Activated CD8-positive, alpha-beta memory T cell treated with anti-CD3 and anti-CD28 coated beads for 4 hours (primary cell): ENCODE measurements at places on chromosomes 4 and X.

GRCh38 chrX:28205905-28206304, 224.7 kb upstream of the DCAF8L1 start:
- no peak for DNase-seq

DNA sequence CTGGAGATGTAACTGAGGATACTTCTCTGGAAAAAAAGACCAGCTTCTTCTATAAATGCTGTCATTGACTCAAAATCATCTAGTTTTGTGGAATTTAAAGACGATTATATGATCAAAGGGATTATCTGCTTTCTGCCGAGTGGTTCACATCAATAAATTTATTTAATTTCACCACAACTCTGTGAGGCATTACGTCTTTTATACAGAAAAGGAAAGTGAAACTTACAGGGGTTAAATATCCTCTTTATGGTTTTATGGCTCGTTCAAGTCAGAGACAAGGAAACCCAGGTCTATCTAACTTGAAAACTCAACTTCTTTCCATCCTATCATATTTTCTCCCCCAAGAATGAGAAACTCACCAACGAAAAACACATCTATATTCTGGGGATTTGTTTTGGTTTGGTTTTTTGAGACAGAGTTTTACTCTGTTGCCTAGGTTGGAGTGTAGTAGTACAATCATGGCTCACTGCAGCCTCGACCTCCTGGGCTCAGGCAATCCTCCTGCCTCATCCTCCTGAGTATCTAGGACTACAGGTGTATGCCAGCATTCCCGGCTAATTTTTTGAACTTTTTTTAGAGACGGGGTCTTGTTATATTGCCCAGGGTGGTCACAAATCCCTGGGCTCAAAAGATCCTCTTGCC, 377.9 kb upstream of the EMCN start:
- no peak for DNase-seq

DNA sequence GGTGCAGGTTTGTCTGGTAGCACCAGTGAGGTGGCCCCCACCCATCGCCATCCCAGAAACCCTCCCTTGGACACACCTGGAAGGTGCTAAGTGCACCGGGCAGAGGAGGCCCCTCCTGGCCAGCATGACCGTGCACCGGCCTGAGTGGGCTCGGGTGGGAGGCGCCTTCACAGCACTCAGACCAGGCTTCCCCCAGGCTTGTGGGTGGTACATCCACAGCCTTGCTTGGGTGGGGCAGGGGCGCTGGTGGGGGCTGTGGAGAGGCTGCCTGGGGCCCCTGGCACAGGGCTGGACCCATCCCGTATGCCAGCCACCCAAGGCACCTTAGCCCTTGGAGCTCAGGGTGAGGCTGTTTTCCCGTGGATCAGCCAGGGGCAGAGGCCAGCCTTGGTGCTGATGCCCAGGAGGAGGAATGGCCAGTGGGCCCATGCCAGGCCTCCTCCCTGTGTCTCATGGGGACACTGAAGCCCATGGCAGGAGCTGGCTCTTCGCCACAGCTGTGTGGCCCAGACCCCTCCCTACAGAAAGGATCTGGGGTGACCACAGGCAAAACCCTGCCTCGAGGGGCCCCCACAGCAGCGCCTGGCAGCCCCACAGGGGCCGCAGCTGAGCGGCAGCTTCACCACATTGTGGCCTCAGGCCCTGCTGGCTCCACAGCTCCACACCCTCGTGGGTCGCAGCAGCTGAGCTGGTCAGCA, 21.4 kb downstream of the NKX1-1 start:
- no peak for DNase-seq

GRCh38 chrX:46381630-46382029, 163.6 kb downstream of the ZNF674 start:
- no peak for DNase-seq

DNA sequence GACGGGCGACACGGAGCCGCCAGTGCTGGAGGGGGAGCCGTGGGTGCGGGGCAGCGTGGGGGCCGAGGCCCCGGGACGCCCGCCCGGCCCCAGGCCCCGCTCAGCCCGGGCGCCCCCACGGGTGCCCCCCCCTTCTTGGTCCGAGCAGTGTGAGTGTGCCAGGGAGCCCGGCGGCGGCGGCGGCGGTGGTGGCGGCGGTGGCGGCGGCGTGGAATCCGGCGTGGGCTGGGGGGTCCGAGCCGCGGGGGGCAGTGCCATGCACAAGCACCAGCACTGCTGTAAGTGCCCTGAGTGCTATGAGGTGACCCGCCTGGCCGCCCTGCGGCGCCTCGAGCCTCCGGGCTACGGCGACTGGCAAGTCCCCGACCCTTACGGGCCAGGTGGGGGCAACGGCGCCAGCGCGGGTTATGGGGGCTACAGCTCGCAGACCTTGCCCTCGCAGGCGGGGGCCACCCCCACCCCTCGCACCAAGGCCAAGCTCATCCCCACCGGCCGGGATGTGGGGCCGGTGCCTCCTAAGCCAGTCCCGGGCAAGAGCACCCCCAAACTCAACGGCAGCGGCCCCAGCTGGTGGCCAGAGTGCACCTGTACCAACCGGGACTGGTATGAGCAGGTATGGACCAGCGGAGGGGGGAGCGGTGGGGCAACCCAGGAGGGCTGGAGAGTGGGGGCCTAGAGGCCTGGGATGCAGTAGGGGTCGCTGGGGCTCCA, 466 bp downstream of the DLG3 start:
- DNase-seq, result no peak

- no peak for DNase-seq
Observed at GRCh38 chr4:77336411-77337142, 179.6 kb downstream of the CCNG2 start.
